ENCODE measurements at places on chromosomes 16 and 17.

- no peak for DNase-seq
Measured at GRCh38 chr16:65343556-65343955, 221.7 kb upstream of the CDH11 start.

- DNase-seq, result no peak
Measured at GRCh38 chr17:75313941-75314551, 24.8 kb upstream of the SLC25A19 start.

DNA sequence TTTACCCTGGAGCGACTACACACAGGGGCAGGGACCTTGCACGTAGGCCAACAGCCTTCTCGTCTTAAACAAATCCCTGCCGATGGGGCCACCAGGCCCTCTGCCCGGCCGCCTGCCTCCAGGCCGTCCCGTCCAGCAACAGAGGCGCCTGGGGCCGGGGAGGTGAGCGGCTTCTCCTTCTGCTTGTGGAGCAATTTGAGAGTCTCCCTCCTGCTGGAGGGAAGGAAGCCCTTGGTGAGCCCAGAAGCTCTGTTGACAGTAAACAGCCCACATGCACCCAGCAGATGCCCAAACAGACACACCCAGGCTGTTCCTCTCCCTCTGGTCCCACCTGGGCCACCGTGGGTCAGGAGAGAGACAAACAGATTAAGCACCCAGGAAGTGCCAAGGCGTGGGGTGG is 8.1 kb downstream of the SLC43A2 start:
- no peak for DNase-seq

DNA sequence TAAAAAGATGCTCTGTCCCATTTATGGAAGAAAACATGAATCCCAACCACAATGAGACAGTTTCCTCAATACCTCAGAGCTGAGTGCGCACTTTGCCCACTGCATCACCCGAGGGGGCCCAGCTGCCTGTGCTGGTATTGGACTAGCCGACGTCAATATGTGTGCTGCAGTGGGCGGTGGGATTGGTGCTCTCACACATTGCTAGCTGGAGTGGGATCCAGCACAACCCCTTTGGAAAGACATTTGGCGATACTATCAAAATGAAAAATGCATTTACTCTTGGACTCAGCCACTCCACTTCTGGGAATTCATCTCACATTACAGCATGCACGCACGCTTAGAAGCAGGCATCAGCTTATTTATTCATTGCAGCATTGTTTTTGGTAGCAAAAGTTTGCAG is 289.2 kb upstream of the FOXF1 start:
- no peak for DNase-seq

DNA sequence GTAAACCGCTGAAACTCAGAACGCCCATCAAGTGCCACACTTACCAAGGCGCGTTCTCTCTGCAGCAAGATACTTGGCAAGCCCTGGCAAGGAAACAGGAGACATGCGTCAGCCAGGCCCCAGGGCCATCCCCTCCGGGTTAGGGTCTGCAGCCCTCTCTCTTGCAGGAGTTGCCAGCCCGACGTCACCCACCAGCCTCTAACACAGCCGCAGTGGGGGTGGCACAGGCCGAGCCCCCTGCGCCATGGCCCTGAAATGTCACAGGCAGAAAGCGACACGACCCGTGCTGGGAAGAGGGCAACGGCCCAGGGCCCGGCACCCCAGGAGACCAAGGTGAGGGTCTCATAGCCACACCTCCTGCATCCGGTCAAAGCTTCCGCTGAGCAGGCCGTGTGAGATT is 21.9 kb downstream of the ELAC2 start:
- no peak for DNase-seq

Measured in CMK (cell line).